ENCODE measurements at places on chromosomes 16 and 17. TPM values are rescaled to one million over a fixed set of nuclear protein-coding genes. Genes with fewer than 3 reads are reported as not detected.

GRCh38 chr16:85310868-85311585 lies 198.8 kb upstream of the CIBAR2 start:
- H3K27ac ChIP-seq = peak overlapping the region; percentile 92
- peaks cover 72% of the 10 kb centered on the region for H3K4me1 ChIP-seq
- no peak overlapping the region for H3K4me3 ChIP-seq
- no peaks in the 10 kb centered on the region for H3K27me3 ChIP-seq
- DNase-seq = no peak

DNA sequence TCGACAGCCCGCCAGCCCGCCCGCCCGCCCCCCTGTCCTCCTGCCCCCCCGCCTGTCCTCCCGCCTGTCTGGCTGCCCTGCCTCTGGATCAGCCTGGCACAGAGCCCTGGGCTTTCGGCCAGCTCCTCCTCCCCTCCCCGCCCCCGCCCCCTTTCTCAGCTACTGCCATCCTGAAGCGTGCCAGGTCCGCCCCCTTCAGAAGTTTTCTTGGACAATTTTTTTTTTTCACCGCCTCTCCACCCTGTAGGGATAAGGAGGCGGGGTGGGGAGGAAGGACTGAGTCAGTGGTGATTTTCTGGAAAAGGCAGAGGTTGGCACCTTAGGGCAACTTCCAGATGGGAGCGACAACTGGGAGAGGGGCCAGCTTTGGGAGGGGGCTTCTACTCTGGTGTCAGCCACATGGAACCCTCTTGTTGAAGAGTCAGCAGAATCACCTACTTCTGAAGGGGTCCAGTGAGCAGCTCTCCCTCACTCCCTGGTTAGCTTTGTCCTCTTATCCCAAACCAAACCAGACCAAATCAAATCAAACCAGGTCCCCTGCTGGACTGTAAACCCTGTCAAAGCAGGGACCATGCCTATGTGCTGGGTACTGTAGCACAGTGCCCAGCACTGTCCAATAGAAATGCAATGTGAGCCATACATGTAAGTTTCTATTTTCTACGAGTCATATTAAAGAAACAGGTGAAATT lies 19.7 kb downstream of the IGF2BP1 start:
- peaks cover 68% of the 10 kb centered on the region for H3K27me3 ChIP-seq
- no peak for DNase-seq
- no peak overlapping the region for H3K27ac ChIP-seq
- no peaks in the 10 kb centered on the region for H3K4me1 ChIP-seq
- H3K4me3 ChIP-seq = no peak overlapping the region
- H3K36me3 ChIP-seq = no peaks in the 10 kb centered on the region

DNA sequence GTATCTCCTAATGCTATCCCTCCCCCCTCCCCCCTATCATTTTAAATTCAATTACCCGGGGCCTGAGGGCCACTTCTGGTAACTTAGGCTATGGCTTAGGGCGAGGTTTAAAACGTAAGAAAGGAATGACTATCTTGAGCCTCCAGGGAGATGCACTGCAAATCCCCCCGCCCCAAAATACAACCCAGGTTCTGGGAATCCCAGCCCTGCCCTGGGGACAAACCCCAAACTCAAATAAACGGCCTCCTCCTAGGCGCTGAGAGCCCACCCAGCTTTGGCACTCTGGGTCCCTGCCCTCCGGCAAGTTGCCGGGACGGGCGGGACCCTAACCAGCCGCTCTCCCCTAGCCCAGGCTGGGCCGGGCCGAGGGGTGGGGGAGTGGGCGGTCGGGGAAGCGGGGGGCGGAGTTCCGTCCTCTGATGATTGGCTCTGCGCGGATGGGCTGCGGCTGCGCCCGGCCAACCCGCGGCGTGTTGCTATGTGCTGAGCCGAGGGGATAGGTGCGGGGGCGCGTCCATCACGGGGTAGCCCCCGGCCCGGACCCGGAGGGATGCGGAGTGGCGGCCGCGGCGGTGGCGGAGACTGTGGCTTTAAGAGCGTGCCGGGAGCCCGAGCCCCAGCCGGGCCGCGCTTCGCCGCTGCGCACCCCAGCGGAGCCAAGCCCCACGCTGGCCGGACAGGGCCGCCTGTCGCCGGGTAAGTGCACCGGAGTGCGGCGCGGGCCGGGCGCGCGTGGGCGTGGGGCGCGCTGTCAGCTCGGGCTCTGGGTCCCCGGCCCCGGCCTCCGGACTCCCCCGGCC lies at the start of gene YPEL2:
Gene YPEL2, plus strand, starts transcription at position 527 of the 800 bp plus-strand sequence. CDS start 21,755 bp downstream, outside the sequence.
- DNase-seq = peak; percentile 97
- peaks cover 55% of the 10 kb centered on the region for H3K4me1 ChIP-seq
- H3K4me3 ChIP-seq = peak within 1 kb of the TSS; percentile 85
- no peaks in the 10 kb centered on the region for H3K27me3 ChIP-seq
- H3K36me3 ChIP-seq = no peaks in the 10 kb centered on the region

GRCh38 chr17:50892101-50892776 lies 26.1 kb upstream of the TOB1 start:
- H3K27ac ChIP-seq = no peak overlapping the region
- H3K27me3 ChIP-seq = no peaks in the 10 kb centered on the region
- no peaks in the 10 kb centered on the region for H3K36me3 ChIP-seq
- DNase-seq = no peak

GRCh38 chr17:15348021-15348420 lies 6.6 kb upstream of the TEKT3 start:
- no peaks in the 10 kb centered on the region for H3K27me3 ChIP-seq
- H3K4me3 ChIP-seq = no peak overlapping the region
- H3K4me1 ChIP-seq = peaks cover 15% of the 10 kb centered on the region
- no peak for DNase-seq
- H3K27ac ChIP-seq = no peak overlapping the region

Gene VAT1L
- not detected for total RNA-seq

Gene BAIAP2
- 7.3 TPM for total RNA-seq

DNA sequence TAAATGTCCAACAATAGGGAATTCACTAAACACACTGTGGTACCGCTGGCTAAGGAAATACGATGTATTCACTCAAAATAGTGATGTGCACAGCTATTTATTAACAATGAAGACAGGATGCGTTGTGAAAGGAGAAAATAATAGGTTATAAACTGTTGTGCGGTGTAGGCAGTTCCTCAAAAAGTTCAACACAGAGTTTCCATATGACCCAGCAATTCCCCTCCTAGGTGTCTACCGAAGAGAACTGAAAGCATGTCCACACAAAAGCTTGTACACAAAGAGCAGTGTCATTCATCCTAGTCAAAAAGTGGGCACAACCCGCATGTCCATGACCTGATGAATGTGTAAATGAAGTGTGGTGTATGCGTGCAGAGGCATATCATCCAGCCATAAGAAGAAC lies 1.2 kb upstream of the CES1 start:
- no peaks in the 10 kb centered on the region for H3K4me1 ChIP-seq
- no peak overlapping the region for H3K27ac ChIP-seq
- DNase-seq = no peak
- H3K27me3 ChIP-seq = no peaks in the 10 kb centered on the region

Gene CDRT15L2
- not detected for total RNA-seq

- H3K27me3 ChIP-seq = no peaks in the 10 kb centered on the region
- H3K4me3 ChIP-seq = no peak overlapping the region
Measured at GRCh38 chr16:49150341-49150740, 131.3 kb downstream of the CBLN1 start.

Gene HAP1
- not detected for total RNA-seq

Gene GAST
- total RNA-seq = not detected

Gene TENT4B
- 5.7 TPM for total RNA-seq

DNA sequence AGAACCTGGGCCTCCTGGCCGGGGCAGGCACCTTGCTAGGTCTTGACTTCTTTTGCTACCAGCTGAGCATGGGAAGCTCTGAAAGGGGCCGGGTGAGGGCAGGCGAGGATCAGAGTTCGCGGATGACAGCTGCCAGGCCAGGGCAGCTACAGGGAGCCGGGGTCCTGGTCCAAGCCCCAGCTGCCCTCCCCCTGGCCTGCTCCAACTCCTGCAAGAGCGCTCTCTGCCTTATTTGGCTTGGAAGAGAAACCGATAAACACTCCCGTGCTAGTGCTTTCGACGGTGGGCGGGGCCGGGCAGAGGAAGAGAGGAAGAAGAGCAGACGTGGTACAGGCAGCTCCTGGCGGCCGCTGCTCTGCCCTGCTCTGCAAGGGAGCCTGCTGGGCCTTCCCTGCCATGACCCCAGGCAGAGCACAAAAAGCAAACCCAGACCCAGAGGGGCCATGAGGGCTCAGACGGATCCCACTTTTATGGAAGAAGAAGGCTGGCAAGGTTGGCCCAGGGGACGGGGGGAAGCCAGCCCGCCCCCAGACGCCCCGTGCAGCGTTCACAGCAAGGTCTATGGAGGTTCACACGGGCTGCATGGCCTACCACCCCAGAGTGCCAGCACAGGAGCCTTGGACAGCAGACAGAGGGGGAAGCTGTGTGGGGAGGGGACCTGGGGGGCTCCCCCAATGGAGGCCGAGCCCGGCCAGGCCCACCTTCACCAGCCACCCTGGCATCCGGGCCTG lies 25.6 kb downstream of the PIEZO1 start:
- no peaks in the 10 kb centered on the region for H3K4me1 ChIP-seq
- no peak overlapping the region for H3K4me3 ChIP-seq
- no peaks in the 10 kb centered on the region for H3K36me3 ChIP-seq
- peaks cover 5% of the 10 kb centered on the region for H3K27me3 ChIP-seq

DNA sequence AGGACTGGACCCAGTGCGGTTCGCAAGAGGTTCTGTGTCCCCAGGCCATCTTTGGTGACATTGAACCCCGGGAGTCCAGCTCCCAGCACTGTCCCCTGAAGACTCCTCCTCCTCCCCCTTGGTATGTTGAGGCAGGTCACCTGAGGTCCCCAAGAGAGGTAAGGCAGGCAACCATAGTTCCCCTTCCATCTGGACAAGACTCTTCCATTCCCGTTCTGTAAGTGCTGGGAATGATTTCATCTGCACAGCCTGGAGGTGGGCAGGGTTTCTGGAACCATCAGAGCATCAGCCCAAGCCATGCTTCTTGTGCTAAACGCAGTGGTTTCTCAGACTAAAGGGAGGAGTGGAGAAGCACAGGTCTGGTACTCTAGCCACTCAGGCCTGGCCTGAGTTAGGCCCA lies 24.9 kb downstream of the COPZ2 start:
- no peak for DNase-seq
- H3K27me3 ChIP-seq = peaks cover 39% of the 10 kb centered on the region

DNA sequence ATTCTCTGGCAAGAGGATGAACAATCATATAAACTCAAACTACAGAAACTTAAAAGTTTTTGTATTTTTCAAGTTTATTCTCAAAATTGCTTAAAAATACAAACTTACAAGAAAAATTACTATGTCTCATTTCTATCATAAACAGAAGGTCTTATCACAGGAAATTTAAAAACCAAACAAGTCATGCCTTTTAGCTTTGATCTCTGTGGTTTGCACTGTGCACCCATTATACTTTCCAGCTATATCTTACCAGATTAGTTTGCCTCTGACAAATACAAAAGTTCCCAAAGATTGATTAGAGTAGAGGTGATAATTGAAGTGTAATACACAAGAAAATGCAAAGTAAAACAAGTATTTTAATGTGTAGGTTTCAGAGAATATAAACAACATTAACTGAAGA lies 117.4 kb downstream of the MYO1D start:
- H3K4me1 ChIP-seq = no peaks in the 10 kb centered on the region
- no peaks in the 10 kb centered on the region for H3K36me3 ChIP-seq
- no peak overlapping the region for H3K4me3 ChIP-seq
- no peak for DNase-seq

DNA sequence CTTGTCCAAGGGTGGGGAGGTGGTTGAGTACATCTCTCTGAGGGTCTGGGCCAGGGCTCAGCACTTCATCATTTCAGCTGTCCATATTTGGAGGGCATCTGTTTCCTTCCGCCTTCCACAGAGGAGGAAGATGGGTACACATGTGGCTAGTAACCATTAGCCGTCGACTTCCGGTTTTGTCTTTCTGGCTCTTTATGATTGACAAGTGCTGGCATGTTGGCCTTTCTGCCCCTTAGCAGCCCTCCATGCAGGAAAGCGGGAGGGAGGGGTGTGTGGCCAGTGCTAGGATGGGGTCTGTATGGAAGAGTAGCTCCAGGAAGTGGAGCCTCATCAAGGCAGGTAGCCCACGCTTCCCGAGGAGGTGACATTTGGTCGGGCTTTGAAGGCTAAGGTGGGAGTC lies 69.6 kb downstream of the RAI1 start:
- no peak overlapping the region for H3K4me3 ChIP-seq
- H3K36me3 ChIP-seq = no peaks in the 10 kb centered on the region
- H3K4me1 ChIP-seq = peaks cover 29% of the 10 kb centered on the region

GRCh38 chr16:3804426-3805016 lies 76.0 kb downstream of the CREBBP start:
- no peak overlapping the region for H3K4me3 ChIP-seq
- no peaks in the 10 kb centered on the region for H3K27me3 ChIP-seq

- no peak overlapping the region for H3K27ac ChIP-seq
- no peak overlapping the region for H3K4me3 ChIP-seq
- no peaks in the 10 kb centered on the region for H3K27me3 ChIP-seq
- peaks cover 38% of the 10 kb centered on the region for H3K4me1 ChIP-seq
- DNase-seq = no peak
Measured at GRCh38 chr17:17033466-17033865, 8.8 kb upstream of the MPRIP start.

DNA sequence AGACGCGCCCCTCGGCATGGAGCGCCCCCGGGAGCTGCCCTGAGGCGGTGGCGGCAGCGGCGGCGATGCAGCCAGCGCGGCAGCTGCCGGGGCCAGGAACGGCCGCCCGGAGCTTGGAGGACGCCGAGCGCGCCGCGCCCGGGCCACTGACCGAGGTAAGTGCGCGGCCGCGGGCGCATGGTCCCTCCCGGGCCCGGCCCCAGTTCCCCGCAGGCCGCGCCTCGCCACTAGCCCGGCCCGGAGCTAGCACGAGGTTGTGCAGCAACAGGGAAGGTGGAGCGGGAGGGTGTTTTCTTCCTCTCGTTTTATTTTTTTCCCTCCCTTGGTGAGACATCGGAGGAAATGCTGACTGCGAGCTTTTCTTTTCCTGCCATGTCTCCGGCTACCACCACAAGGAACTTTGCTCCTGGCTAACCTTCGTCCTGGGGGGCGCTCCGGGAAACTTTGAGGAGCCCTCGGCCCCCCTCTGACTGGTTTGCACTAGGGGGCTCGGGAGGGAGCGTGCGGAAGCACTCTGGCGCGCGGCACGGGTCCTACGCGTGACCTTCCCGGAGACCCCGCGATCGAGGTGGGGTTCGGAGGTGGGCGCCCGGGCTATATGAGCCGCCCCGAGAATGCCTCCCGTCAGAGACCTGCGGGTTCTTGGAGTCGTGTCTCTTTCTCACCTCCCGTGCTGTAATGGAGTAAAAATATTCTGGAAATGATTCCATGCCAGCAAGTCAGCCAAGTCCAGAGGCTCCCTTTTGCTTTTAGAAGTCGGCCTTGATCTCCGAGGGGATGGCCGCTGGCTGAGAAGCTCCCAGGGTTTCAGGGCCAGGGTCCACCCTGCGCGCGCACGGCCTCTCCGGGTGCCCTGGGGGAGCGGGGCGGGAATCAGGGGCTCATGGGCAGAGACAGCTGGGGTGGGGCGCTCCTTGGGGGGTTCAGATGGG lies 868 bp downstream of the KCNJ12 start:
- peak overlapping the region; percentile 59 for H3K4me3 ChIP-seq
- peaks cover 28% of the 10 kb centered on the region for H3K4me1 ChIP-seq
- no peaks in the 10 kb centered on the region for H3K36me3 ChIP-seq

GRCh38 chr16:85752511-85753420 lies 1.9 kb upstream of the C16orf74 start:
- no peaks in the 10 kb centered on the region for H3K36me3 ChIP-seq
- peaks cover 7% of the 10 kb centered on the region for H3K4me1 ChIP-seq

Gene SPPL2C
- not detected for total RNA-seq

- no peaks in the 10 kb centered on the region for H3K27me3 ChIP-seq
- no peaks in the 10 kb centered on the region for H3K36me3 ChIP-seq
- DNase-seq = no peak
- H3K4me3 ChIP-seq = no peak overlapping the region
- peak overlapping the region; percentile 89 for H3K27ac ChIP-seq
- H3K4me1 ChIP-seq = peaks cover 21% of the 10 kb centered on the region
Measured at GRCh38 chr16:11697319-11697718, 29.1 kb downstream of the SNN start.

- no peaks in the 10 kb centered on the region for H3K27me3 ChIP-seq
- H3K27ac ChIP-seq = no peak overlapping the region
Measured at GRCh38 chr16:75319513-75320411, 68.3 kb upstream of the BCAR1 start.
